HTR-8/SVneo (cell line): ENCODE measurements at places on chromosomes 5 and 9.

- DNase-seq: no peak
These were observed 122.0 kb downstream of the DRD1 start for GRCh38 chr5:175321927-175322532.

- no peak for DNase-seq
These were observed 153.5 kb upstream of the IRX2 start for GRCh38 chr5:2904956-2905355.

DNA sequence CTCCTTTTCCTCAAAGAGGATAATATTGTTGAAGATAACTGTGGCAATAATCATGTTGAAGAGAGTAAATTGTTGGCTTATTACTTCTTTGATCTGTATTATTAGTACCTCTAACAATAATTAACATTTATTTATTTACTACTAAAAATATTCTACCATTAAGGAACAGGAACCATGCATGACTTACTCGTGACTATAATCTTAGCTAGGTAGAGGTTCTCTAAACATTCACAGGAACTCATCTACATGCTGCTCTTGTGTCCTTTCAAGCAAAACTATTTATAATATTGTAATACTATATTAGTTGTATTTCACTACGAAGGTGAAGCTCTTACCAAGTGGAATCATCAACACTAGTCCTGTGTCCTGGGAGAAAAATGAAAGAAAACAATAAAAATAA, 3.1 kb downstream of the SOX30 start:
- no peak for DNase-seq

DNA sequence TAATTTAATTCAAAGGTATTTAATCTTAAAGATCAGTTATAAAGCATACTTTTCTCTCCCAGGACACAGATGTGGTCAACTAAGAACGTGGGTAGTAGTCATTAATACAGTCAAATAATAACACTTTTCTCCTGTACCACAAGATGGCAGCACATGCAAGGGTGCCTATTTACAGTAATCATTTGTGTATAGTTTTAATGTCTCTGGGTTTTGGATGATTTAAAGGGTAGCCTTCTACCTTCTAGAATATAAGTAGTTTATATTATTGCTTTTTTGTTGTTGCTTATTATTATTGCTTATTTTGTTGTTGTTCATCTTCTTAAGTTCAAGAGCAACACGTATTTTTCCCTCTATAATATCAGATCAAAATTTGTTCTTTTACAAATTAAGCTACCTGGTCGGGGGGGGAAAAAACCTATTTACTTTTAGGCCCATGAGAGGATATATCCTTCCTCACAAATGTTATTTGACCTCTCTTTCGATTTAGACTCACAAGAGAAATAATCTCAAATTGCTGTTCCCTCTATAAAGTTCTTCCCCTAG, 59.6 kb upstream of the SLC27A6 start:
- DNase-seq: peak; percentile 27

DNA sequence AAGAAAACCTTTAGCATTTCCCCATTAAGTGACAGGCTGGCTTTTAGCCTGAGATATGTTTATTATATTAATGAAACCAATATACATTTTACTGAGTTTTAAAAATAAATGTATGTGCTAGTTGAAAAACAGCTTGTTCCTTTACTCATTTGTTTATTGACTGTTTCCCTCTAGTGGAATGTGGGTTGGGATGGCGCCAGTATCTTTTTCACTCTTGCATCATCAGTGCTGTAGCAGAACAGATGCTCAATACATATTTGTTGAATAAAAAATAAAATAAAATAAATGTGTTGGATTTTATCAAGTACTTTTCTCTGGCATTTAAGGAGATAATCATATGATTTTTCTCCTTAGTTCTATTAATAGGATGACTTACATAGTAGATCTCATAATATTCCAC, 43.0 kb downstream of the FSTL4 start:
- DNase-seq: no peak

GRCh38 chr5:43802651-43803050, 199.7 kb downstream of the NNT start:
- no peak for DNase-seq

DNA sequence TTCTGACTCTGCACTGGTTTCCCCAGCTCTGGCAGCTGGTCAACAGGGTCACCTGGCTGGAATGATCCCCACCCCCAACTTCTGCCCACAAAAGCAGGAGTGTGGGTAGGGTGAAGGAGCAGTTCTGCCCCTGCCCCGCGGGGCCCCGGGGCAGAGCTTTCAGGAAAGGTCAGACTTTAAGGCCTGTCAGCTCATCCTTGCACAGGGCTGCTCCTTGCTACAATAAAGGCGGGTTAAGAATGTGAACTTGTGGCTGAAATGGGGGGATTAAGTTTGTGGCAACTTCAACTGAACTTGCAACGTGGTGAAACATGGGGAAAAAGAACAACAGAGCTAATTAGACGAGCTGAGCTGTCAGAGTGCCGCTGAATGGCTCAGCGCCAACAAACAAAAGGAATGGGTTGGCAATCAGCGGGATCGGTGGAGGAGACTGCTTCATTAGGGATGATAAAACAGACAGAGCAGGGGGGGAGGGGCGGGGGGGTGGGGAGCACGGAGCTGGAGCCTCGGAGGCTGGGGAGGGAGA, 50.8 kb downstream of the CRB2 start:
- no peak for DNase-seq

GRCh38 chr9:93659044-93659836, 82.9 kb downstream of the PHF2 start:
- no peak for DNase-seq

- DNase-seq: no peak
These were observed 415.4 kb downstream of the CDH9 start for GRCh38 chr5:26622947-26623346.

DNA sequence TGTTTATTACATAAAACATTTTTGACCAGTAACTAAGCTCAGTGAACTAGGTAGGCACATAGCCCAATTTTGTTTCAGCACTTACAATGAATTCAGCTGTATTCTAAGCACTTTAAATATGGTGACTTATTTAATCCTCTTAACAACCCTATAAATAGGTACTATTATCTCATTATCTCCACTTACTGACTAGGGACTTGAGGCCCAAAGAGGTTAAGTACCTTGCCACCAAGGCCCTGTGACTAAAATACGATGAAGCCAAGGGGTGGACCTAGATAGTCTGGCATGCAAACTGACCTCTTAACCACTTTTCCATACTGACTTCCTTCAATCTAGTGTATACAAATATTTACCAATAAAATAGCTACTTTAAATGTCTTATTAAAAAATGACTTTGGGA, 266.4 kb downstream of the ZNF608 start:
- no peak for DNase-seq

- DNase-seq: no peak
These were observed 22.7 kb upstream of the LECT2 start for GRCh38 chr5:135977375-135977928.
